Large intestine (tissue), 12 donors: ENCODE measurements at places on chromosomes 7 and 10. TPM values are rescaled to one million over a fixed set of nuclear protein-coding genes. Genes with fewer than 3 reads are reported as not detected.

DNA sequence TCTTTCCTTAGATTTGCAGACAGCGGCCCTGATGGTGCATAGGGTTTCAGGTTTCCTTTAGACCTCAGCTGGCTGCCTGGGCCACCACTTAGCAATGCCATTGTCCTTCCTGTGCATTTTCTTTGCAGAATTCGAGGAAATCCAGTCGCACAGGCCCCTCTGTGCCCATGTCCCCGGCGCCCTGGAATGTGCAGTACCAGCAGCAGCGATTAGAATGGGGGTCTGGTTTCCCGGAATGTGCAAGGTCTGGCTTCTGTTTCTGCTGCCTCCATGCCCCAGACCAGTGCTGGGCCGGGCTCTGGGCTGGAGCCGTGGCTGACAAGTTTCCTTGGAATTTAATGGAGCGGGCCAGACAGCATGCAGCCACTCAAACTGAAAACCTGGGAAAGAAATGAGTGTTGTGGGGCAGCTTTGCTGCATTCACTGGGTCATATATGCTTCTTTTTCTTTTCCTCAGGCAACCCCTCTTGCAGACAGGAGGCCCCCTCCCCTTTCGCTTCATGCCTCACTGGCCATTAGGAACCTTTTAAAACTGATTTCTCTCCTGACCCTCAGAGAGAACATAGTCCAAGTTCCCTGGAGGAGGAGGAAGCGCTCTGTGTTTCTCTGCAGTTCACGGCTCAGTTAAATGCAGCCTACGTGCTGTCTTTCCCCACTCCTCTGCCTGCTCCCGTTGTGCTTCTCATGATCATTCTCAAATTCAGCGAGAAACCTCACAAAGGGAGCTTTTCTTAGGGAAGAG is 14.4 kb downstream of the HTRA1 start:
- DNase-seq: peak; percentile 45
- no peaks in the 10 kb centered on the region for H3K27me3 ChIP-seq
- no peak overlapping the region for H3K4me3 ChIP-seq
- no peak overlapping the region for H3K27ac ChIP-seq

GRCh38 chr10:86001521-86001920 is 365.1 kb downstream of the GRID1 start:
- H3K36me3 ChIP-seq: no peaks in the 10 kb centered on the region
- DNase-seq: no peak
- no peak overlapping the region for H3K27ac ChIP-seq
- no peak overlapping the region for H3K4me3 ChIP-seq

GRCh38 chr7:26443751-26444150 is 152.1 kb downstream of the SNX10 start:
- H3K27me3 ChIP-seq: no peaks in the 10 kb centered on the region
- no peak overlapping the region for H3K4me3 ChIP-seq
- H3K4me1 ChIP-seq: no peaks in the 10 kb centered on the region
- no peak for DNase-seq
- no peak overlapping the region for H3K27ac ChIP-seq

DNA sequence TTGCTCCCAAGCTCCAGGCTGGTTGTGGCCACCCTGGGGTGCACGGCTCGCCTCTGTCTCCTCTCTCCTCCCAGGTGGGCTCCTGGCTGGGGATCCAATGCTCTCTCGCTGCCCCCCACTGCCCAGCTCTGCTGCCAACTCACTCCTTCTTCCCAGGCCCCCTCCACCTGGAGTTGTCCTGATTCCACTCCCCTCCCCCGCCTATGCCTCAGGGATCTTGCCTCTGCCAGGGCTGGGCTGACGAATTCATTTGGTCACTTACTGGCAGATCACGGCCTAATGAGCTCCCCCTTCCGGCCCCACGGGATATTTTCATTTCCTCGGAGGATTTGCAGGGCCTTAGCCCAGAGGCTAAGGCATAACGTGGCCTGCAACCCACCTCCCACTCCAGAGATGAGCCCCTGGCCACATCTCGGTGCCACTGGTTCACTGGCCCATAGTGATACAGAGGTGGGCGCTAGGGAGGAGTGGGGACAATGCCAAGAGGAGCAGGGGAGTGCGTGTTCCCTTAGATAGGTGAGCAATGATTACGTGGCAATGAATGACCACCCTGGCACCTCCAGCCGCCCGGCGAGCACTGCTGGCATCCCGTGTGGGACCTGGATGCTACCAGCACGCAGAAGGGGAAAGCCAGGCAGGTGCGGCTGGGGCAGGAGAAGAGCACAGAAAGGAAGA is 344.6 kb upstream of the SHH start:
- H3K27me3 ChIP-seq: no peaks in the 10 kb centered on the region
- no peak overlapping the region for H3K4me3 ChIP-seq
- no peaks in the 10 kb centered on the region for H3K36me3 ChIP-seq

GPR85 gene
- polyA plus RNA-seq: 3.1 TPM

- DNase-seq: no peak
- no peak overlapping the region for H3K27ac ChIP-seq
- H3K4me3 ChIP-seq: no peak overlapping the region
- no peaks in the 10 kb centered on the region for H3K36me3 ChIP-seq
These were observed 110.5 kb downstream of the FANK1 start for GRCh38 chr10:126006906-126007305.

- H3K4me3 ChIP-seq: no peak overlapping the region
- H3K36me3 ChIP-seq: no peaks in the 10 kb centered on the region
- H3K27me3 ChIP-seq: peaks cover 3% of the 10 kb centered on the region
- no peak for DNase-seq
- H3K27ac ChIP-seq: no peak overlapping the region
These were observed 28.3 kb downstream of the DRGX start for GRCh38 chr10:49367600-49367999.

CREB3L2 gene
- polyA plus RNA-seq: 49.3 TPM

- no peaks in the 10 kb centered on the region for H3K27me3 ChIP-seq
- H3K27ac ChIP-seq: no peak overlapping the region
- peaks cover 3% of the 10 kb centered on the region for H3K4me1 ChIP-seq
These were observed 19.7 kb downstream of the MET start for GRCh38 chr7:116691664-116692063.

DNA sequence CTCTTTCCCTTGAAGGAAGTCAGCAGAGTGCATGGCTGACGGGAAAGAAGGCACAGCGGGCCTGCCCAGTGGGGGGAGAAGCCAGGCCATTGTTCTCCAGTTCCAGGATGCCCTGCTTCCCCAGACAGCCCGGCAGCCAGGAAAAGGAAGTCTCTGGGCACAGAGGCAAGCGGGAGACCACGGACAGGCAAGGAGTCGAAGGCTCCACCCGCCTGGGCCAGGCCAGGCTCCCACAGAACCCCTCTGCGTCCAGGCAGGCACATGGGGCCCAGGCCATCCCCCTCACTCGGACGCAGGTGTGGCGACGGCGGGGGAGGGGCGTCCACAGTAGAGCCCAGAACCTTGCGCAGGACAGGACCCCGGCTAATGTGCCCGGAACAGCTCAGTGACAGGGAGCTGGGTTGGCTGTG is 8.7 kb downstream of the GPR146 start:
- H3K4me1 ChIP-seq: peaks cover 13% of the 10 kb centered on the region
- H3K36me3 ChIP-seq: no peaks in the 10 kb centered on the region
- no peak overlapping the region for H3K27ac ChIP-seq

DNA sequence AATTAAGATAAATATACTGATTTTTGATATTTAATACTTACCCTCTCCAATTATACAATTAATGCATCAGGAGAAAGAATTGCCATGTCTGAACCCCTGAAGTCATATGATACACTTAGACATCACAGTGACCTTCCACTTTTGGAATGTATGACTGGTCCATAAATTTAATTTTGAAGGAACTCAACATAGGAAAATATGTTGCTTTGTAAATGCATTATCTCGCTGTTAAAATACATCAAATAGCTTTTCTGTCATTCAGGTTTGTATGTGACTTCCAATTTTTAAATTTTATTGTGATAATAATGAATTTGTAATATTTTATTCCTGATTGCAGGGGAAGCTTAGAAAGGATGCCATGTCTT is 631.9 kb upstream of the ANKRD30A start:
- H3K27ac ChIP-seq: no peak overlapping the region
- DNase-seq: no peak
- no peaks in the 10 kb centered on the region for H3K27me3 ChIP-seq

SEMA3C gene
- 70.6 TPM for polyA plus RNA-seq

- H3K36me3 ChIP-seq: no peaks in the 10 kb centered on the region
- no peaks in the 10 kb centered on the region for H3K4me1 ChIP-seq
- no peak overlapping the region for H3K27ac ChIP-seq
- H3K4me3 ChIP-seq: no peak overlapping the region
- no peak for DNase-seq
These were observed 234.5 kb downstream of the SORCS3 start for GRCh38 chr10:104875561-104875960.

MYH16 gene
- polyA plus RNA-seq: 0.01 TPM

RELN gene
- 5.0 TPM for polyA plus RNA-seq

DNA sequence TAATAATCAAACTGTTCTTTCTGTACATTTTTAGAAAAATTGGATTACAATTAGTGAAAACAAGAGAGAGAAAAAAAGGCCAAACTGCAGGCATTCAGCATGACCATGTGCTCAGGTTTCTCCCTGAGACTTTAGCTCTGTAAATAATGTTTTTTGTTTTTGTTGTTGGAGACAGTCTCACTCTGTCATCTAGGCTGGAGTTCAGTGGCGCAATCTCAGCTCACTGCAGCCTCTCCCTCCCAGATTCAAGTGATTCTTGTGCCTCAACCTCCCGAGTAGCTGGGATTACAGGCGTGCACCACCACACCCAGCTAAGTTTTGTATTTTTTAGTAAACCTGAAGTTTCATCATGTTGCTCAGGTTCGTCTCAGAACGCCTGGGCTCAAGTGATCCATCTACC is 23.0 kb downstream of the BZW2 start:
- H3K27me3 ChIP-seq: no peaks in the 10 kb centered on the region
- DNase-seq: no peak
- peak overlapping the region; percentile 91 for H3K27ac ChIP-seq
- peaks cover 12% of the 10 kb centered on the region for H3K36me3 ChIP-seq
- peaks cover 16% of the 10 kb centered on the region for H3K4me1 ChIP-seq
- no peak overlapping the region for H3K4me3 ChIP-seq

- H3K4me1 ChIP-seq: no peaks in the 10 kb centered on the region
- H3K27me3 ChIP-seq: no peaks in the 10 kb centered on the region
- H3K36me3 ChIP-seq: peaks cover 84% of the 10 kb centered on the region
- DNase-seq: no peak
These were observed 68.1 kb downstream of the TRRAP start for GRCh38 chr7:98946389-98946788.

DNA sequence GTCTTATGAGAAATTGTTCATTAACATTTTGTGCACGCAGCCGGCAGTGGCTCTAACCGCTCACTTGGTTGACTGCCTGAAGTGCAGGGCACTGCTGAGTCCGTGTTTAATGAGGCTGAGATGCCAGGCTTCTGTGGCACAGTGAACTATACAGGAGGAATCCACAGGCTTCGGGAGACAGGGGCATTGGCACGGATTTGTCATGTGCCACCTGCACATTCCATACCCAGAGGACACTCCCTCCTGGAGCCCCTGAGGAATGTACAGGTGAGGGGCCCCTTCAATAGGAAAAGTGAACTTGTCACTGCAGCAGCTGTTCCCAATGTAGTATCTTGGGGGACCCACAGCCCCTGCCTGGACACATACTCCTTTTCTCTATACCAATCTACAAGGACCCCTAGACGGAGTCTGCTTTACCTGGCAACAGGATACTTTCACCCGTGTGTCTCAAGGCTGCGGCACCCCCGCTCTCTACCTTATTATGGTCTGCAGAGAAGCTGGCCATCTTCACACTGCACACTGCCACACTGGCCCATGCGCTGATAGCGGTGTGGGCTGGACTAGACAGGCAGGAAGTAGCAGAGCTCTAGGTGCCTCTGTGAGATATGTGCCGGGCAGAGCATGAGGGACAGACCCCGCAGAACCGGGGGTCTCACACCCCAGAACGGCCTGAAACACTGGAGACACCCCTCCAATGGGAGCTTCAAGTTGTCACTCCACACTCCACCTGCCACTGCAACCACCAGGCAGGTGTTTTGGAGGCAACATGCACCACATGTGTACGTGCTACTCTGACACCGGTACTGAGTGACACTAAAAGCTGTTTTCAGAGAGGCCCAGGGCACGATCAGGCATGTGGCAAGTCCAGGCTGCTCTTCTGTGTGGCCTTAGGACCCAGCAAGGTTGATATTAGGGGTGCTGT is 71.4 kb upstream of the RHEB start:
- H3K4me3 ChIP-seq: no peak overlapping the region
- no peak overlapping the region for H3K27ac ChIP-seq
- H3K36me3 ChIP-seq: peaks cover 30% of the 10 kb centered on the region
- no peaks in the 10 kb centered on the region for H3K27me3 ChIP-seq

GRCh38 chr10:47261121-47261520 is 38.9 kb upstream of the GDF10 start:
- H3K4me1 ChIP-seq: no peaks in the 10 kb centered on the region
- no peak overlapping the region for H3K27ac ChIP-seq
- no peak overlapping the region for H3K4me3 ChIP-seq
- no peaks in the 10 kb centered on the region for H3K36me3 ChIP-seq
- no peak for DNase-seq

DNA sequence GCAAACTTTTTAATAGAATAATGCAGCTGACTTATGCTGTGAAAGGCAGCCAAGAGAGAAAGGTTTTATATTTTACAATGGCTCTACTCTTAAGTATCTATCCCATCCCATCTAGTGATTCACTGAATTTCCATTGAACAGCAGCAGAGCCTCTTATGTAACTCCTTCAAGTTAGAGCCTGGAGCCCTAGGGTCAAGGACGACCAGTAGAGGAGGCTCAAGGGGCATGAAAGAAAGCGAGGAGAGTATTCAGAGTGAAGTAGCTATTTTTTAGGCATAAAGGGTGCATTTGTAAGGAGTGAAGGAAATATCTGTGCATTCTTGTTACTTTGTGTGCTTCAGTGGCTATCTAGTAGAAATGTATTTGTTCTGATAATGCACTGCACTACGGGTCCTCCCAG is 180.2 kb upstream of the TPK1 start:
- no peaks in the 10 kb centered on the region for H3K27me3 ChIP-seq
- H3K4me1 ChIP-seq: no peaks in the 10 kb centered on the region
- H3K4me3 ChIP-seq: no peak overlapping the region
- H3K36me3 ChIP-seq: no peaks in the 10 kb centered on the region
- H3K27ac ChIP-seq: no peak overlapping the region
- DNase-seq: no peak

DNA sequence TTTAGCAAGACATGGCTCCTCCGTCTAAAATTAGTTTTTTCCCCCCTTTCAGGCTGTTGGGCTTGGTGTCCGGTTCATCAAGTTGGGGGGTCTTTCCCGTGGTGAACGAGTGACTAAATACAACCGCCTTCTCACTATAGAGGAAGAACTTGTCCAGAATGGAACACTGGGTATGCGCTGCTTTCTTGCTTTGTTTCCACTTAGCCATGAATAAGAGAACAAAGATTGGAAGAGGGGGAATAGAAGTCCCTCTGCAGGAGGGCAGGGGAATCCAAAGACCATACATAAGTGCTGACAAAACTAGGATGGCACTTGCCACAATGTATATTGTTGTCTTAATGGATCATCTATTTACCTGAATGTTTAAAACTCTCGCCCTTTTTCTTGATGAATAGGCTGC is 30.5 kb downstream of the ENO4 start:
- H3K36me3 ChIP-seq: no peaks in the 10 kb centered on the region
- H3K4me1 ChIP-seq: no peaks in the 10 kb centered on the region
- no peak for DNase-seq
- H3K27ac ChIP-seq: no peak overlapping the region
- no peak overlapping the region for H3K4me3 ChIP-seq
- H3K27me3 ChIP-seq: no peaks in the 10 kb centered on the region
